ENCODE measurements at places on chromosomes 7 and 10.

DNA sequence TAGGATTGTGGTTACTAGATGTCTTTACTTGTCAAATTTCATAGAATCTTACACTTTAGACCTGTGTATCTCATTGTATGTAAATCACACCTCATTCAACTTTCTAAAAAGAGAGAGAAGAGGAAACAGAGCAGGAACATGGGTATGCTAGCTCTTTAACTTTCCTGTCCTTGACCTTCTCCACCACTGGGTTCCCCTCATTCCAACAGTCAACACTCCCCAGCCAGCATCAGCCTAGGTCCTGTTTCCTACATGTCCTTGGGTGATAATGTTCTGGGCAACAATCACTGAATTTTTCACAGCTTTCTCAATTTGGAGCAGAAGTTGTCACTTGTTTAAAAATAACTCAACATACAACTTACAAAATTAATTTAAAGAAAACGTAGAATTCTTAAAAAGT, 9.2 kb upstream of the UNC5B start:
- no peak for DNase-seq

GRCh38 chr7:101936223-101936610, 118.8 kb downstream of the CUX1 start:
- no peak for DNase-seq

DNA sequence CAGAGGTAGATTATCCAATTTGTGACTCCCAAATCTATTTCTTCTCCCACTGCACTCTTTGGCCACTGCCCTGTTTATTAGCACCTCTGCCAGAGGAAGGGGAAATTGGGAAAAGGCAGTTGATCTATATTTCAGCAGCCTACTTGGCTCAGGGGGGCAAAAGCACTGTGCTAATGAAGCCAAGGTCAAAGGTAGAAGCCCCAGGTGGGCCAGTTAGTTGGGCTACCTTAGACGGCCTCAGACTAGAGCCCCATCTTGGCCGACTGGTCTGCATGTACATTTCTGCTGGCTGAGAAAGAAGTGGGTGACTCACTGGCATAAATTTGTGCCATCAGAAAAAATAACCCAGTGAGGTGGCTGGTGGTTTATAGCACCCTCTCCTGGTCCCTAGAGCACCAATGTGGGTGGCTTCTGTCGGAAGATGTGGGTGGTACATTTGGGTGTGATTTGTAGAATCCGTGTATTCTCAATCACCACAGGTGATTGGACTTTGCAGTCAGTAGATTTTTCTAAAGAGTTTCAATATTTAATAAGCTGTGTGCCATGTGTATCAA, 293.3 kb upstream of the MKI67 start:
- no peak for DNase-seq

- DNase-seq = no peak
Measured at GRCh38 chr10:96863922-96864543, 31.9 kb downstream of the LCOR start.

GRCh38 chr7:150879345-150879744, 27.0 kb downstream of the AOC1 start:
- no peak for DNase-seq

DNA sequence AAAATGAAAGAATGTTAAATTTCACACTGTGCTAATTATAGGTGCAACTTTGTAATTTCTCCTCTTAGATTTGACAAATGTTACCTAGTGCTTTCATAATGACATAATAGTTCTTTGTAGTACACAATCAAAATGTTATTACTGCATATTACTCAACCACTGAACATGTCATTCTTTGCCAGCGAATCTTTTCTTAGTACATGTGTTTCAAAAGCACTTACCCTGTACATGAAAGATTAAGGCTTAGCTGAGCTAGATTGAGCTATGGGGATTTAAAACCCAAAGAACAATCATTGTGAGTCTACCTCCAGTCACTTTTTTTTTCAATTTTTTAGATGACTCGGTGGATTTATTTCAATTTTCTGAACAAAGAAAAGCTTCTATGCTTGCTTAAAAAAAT, 123.5 kb upstream of the FERD3L start:
- no peak for DNase-seq

- no peak for DNase-seq
Measured at GRCh38 chr10:13594641-13595040, 7.9 kb downstream of the PRPF18 start.

DNA sequence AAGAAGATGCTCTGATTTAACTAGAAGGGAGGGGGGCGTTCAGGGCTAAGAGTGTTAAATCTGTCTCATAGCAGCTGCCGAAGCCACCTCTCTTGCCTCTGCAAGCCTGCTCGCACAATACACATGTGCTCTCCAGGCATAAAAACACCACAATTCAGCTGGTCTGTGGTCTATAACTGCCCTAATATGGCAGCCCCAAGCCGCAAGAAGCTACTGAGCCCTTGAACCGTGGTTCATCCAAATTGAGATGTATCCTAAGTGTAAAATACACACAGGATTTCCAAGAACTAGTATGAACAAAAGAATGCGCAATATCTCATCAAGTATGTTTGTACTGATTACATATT, 70.8 kb upstream of the FGFR2 start:
- DNase-seq = no peak

DNA sequence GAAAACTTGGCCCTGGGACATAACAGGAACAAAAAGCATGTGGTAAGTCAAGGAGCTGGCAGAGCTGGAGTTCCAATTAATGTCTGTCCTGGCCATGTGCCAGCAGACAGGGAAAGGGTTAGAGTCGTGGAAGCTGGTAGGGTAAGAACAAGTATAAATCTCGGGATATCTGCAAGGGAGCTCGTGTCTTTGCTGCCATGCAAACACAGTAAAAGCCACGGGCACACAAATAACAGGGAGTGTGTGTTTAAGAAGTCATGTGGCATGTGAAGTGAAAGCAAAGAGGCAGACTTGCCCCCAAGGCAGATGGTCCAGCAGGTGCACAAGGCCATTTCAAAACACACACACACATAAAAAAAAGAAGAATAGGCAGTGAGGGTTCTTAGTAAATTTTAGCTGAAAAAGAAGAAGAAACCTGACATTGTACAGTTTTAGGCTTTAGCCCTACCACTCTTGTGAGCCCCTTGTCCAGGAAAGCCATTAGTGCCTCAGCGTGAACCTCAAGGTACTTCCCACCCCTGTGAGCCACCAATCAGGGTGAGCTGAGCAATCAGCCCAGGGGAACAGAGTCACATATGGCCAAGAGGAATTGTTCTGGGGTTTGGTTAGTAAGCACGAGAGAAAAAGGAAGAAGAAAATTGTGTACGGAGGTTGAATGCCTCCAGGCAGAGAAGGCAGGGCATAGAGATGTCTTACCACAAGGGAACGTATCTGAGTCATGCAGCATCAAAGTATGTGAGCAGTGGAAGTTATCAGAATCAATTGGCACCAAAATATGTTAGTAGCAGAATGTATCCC, 32.8 kb upstream of the ARHGAP12 start:
- no peak for DNase-seq

- no peak for DNase-seq
Measured at GRCh38 chr7:148397551-148397950, 193.0 kb upstream of the C7orf33 start.

GRCh38 chr10:111265341-111265740, 188.5 kb downstream of the ADRA2A start:
- no peak for DNase-seq

DNA sequence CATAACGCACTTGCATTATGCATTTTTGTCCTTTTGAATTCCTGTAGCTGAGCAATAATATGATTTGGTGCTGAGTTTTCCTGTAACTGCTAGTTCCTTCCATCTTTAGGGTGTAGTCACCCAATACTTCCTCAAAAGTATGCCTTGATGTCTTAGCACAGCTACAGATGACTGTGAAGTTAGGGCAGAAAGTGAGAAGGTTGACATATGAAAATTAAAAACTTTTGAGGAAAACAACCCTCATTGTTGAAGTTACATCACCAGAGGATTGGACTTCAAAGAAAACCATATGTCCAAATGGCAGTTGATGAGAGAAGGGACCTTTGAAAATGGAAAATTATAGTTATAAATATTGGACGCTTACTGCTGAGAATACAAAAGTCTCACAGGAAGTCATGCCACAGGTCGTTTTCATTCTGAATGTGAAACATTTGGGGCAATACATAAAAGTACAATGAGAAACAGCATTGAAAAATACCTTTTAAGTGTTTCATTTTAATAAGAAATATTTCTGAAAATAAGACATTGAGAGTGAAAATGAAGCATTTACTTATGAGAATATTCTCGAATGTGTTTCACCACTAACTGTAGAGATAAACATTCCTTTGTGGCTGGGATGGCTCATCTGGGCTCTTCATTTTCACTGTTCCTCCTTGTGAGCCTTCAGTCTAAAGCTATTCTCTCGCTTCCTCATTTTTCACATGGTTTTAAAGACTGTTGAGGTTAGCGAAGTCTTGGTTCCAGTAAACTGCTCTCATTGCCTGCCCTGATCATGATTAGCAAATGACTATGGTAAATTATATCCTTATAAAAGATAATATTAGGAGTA, 61.4 kb upstream of the NME8 start:
- peak; percentile 14 for DNase-seq

DNA sequence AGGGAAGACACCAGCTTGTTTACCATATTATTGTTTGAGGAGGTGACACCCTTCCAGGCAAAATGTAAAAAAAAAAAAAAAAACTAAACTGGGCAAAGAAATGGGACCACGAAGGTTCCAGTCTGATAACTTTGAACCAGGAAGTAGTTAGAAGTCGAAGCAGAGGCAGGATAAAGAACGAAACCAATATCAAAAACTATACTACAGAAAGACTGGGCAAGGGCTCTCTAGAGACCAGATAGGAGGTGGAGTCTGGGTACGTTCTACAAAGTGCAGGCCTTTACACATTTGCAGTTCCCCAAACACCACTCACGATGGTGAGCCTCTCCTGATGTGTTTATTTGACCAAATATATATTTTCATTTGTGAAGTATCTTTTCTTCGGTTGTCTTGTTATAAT, 125.7 kb upstream of the CDK1 start:
- DNase-seq = no peak

DNA sequence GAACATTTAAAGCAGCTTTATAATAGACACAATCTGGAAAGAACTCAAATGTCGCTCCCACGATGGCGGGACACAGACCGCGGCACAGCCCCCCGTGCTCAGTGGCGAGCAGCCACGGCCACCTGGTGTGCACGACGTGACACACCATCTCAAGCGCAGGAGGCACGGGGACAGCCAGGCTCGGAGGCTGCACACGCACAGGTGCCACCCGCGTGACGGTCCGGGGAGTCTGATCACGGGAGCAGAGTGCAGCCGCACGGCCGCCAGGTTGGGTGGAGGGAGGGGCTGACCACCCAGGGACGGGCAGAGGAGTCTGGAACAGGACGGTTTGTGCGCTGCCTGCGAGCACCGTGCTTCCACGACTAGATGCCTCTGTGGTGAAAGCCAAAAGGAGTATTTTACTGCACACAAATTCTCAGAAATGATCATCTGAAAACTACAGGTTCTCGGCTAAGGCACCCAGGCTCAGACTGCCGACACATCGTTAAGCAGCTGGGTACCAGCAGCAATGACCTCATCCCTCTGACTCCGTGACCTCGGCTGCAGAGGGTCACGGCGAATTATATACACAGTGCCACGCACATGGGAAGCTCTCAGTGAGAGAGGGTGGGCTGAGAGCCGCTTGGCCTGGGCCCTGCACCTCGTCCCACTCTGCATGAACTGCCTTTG, 7.5 kb upstream of the GPER1 start:
- no peak for DNase-seq

- DNase-seq = no peak
Measured at GRCh38 chr7:132755538-132756483, 179.5 kb upstream of the PLXNA4 start.

GRCh38 chr10:72043016-72043834, 45.1 kb downstream of the SPOCK2 start:
- DNase-seq = no peak

DNA sequence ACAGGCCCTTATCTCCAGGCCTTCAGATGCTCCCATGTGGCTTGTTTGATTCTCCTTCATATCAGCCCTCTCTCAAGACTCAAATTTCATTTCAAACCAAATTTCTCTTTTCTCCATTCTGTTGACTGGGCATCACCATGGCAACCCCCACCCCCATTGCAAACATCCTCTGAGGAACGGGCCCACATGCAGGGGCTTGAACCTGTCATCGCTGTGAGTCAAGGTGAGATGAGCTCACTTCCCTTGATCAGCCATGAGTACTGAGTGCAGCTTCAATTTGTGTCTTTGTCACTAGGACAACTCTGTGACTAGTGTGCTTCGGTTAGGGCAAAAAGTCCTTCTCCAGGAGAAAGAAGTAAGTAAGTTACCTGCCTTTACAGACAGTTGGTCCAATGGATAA, 41.9 kb downstream of the CALML3 start:
- DNase-seq = no peak

DNA sequence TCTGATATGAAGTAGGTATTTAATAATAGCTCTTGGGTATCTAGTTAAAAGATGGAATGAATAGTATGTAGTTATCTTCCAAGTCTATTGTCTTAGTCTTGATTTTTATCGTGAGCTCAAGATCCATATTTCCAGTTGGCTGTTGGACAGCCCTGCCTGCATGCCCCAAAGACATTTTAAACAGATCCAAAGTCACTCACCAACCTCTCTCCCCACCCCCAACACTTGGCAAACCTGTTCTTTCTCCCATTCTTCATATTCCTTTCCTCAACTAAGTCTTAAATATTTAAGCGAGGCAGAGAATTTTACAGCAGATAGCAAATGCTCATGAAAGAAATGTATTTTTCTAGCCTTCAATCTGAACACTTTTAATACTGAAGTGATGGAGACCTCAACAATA, 80.7 kb upstream of the PALS2 start:
- DNase-seq = no peak

GRCh38 chr7:3589752-3590151, 288.7 kb downstream of the SDK1 start:
- DNase-seq = no peak

DNA sequence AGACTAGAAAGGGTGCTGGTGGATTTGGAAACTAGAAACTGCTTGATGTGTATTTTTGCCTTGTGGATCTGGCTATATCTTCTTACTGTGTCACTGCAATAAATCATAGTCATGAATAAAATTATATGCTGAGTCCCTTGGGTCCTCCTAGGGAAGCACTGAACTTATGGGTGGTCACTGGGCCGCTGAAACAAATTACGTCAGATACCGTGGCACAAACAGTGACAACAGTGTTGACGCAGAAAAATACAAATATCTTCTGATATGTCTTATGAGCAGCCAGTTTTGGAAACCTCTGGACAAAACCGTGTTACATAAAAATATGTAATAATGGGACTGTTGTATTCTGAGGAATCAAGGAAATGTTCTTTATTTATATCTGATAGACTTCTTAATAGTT, 260.1 kb upstream of the SORCS1 start:
- no peak for DNase-seq

GRCh38 chr7:132577206-132578049, 1.2 kb upstream of the PLXNA4 start:
- DNase-seq = no peak

DNA sequence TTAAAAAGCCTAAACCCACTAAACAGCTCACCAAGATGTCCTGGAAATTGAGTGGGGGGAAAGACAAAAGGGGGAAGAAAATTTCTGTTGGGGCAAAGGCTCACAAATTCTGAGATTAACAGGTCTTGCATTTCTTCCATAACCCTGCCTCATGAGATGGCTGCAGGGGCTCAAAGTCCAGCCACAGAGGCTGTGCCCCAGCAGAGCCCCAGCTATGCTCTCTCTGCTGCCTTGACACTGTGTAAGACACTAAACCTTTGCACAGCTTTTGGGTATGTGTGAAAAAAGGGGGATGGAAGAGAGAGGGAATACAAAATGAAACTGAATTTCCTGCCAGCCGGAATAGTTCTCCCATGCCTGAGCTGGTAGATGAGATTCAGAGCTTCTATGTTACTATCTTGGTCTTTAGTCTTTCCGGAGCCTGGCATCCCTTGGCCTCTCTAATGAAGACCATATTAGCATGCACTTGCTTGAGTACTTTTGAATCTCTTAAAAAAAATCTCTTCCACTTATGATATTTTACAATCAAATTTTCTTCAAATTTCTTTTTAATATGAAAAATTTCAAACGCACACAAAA, 240.0 kb upstream of the IMMP2L start:
- no peak for DNase-seq

Measured in CD4-positive, alpha-beta T cell treated with Interleukin-21 for 1 hour (primary cell).